ENCODE measurements at places on chromosomes 11 and 22. TPM values are rescaled to one million over a fixed set of nuclear protein-coding genes. Genes with fewer than 3 reads are reported as not detected.
A peak's percentile ranks its signal among the peaks of the same experiment; 100 is the strongest.

The DAGLA gene
- 31.4 TPM for total RNA-seq

The UFD1 gene
- total RNA-seq: 42.7 TPM

DNA sequence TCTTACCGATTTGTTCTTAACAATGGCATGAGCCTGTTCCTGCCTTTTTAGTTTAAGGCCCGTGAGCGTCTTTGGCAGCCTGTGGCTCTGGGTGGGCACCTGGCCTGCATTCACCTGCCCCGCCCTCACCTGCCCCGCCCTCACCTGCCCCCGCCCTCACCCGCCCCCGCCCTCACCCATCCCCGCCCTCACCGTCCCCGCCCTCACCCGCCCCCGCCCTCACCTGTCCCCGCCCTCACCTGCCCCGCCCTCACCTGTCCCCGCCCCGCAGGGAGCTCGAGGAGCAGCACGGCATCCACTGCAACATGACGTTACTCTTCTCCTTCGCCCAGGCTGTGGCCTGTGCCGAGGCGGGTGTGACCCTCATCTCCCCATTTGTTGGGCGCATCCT lies 14.2 kb downstream of the GATD1 start:
- peaks cover 3% of the 10 kb centered on the region for H3K4me1 ChIP-seq
- H3K27ac ChIP-seq: peak overlapping the region; percentile 52
- no peaks in the 10 kb centered on the region for H3K36me3 ChIP-seq
- no peaks in the 10 kb centered on the region for H3K27me3 ChIP-seq
- DNase-seq: peak; percentile 72

The TSSK2 gene
- total RNA-seq: not detected

The POU2AF2 gene
- 4.4 TPM for total RNA-seq

- peaks cover 21% of the 10 kb centered on the region for H3K4me1 ChIP-seq
- H3K4me3 ChIP-seq: no peak overlapping the region
- H3K27me3 ChIP-seq: no peaks in the 10 kb centered on the region
Observed at GRCh38 chr22:38733329-38733723, 22.5 kb downstream of the SUN2 start.

- H3K27me3 ChIP-seq: no peaks in the 10 kb centered on the region
- H3K36me3 ChIP-seq: no peaks in the 10 kb centered on the region
- DNase-seq: no peak
- H3K27ac ChIP-seq: no peak overlapping the region
- H3K4me1 ChIP-seq: no peaks in the 10 kb centered on the region
Observed at GRCh38 chr11:99432677-99433076, 411.9 kb downstream of the CNTN5 start.

- H3K4me3 ChIP-seq: no peak overlapping the region
- no peaks in the 10 kb centered on the region for H3K36me3 ChIP-seq
- H3K4me1 ChIP-seq: no peaks in the 10 kb centered on the region
- no peak for DNase-seq
- H3K27me3 ChIP-seq: no peaks in the 10 kb centered on the region
- H3K27ac ChIP-seq: no peak overlapping the region
Observed at GRCh38 chr11:103436131-103436770, 327.0 kb downstream of the DYNC2H1 start.

The C22orf42 gene
- not detected for total RNA-seq

The RIMBP3B gene
- not detected for total RNA-seq

GRCh38 chr11:11568651-11569229 lies 53.1 kb downstream of the GALNT18 start:
- DNase-seq: no peak
- no peak overlapping the region for H3K4me3 ChIP-seq
- H3K36me3 ChIP-seq: no peaks in the 10 kb centered on the region
- H3K4me1 ChIP-seq: peaks cover 2% of the 10 kb centered on the region

The LRRC56 gene
- 2.3 TPM for total RNA-seq

DNA sequence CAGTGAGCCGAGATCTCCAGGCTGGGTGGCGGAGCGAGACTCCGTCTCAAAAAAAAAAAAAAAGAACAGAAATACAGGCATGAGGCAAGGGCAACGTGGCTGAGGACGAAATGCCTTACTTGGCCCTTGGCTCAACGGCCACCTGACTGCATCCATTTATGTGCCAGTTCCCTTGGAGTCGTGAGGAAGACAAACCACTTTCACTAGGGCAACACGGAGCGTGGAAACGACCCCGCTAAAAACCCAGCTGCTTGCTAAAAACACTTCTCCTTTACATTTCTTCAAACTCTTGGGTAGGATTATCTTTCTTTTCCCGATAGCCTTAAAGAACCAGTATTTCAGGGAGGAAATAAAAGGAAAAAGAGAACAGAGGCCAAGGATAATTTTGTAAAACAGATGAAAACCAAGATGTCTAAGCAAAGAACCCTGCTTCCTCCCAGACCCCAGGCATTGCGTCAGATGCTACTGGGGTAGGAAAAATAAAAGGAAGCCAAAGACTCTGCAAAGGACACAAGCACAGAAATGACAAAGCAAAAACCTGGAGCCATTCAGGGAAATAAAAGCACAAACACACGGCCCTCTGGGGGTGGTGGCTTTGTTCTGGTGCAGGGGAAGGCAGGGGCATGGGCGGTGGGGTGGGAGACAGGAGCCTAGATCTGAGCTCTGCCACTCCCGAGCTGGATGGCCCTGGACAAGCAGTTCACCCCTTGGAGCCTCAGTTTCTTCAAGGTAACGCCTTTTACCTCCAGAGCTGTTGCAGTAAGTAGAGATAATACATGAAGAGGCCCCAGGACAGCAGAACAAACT lies 37.0 kb downstream of the PC start:
- H3K4me1 ChIP-seq: no peaks in the 10 kb centered on the region
- no peaks in the 10 kb centered on the region for H3K27me3 ChIP-seq
- no peak overlapping the region for H3K4me3 ChIP-seq
- no peak overlapping the region for H3K27ac ChIP-seq
- no peaks in the 10 kb centered on the region for H3K36me3 ChIP-seq

The CCDC81 gene
- total RNA-seq: not detected

DNA sequence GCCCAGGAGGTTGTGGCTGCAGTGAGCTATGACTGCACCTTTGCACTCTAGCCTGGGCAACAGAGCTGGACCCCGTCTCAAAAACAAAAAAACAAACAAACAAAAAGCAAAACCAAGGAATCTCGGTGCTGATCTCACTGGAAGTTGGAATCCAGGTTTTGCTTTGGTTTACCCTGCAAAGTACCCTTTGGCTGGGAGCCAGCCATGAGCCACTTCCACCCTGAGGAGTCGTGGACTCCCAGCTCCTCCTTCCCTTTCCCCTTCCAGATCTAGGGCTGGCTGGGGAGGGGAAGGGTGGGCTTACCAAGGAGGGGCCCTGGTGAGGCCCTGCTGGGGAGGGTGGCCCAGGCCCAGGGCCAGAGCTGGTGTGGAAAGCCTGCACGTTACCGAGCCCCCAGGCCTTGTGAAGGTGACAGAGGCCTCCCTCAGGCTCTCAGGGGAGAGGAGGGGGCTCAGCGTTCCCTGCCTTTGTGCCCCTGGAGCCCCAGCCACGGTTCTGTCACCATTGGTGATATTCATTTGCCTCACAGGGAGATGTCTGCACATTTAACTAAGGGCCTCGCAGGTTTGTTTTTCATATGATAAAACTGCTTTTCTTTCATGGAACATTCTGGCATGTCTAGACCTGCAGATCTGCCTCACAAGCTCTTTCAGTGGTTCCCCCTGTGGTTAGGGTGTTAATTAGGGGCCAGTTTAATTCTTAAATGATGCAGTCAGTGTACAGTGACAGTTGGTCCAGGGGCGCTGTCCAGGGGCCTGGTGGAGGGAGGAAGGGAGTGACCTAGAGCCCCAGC lies 29.0 kb downstream of the FBLN1 start:
- no peaks in the 10 kb centered on the region for H3K27me3 ChIP-seq
- H3K4me1 ChIP-seq: peaks cover 16% of the 10 kb centered on the region
- H3K27ac ChIP-seq: no peak overlapping the region
- DNase-seq: no peak
- H3K4me3 ChIP-seq: no peak overlapping the region
- H3K36me3 ChIP-seq: no peaks in the 10 kb centered on the region

- no peaks in the 10 kb centered on the region for H3K4me1 ChIP-seq
- DNase-seq: no peak
- H3K27me3 ChIP-seq: peaks cover 8% of the 10 kb centered on the region
- H3K4me3 ChIP-seq: no peak overlapping the region
Observed at GRCh38 chr22:23357053-23357452, 176.7 kb downstream of the BCR start.

The ZFTA gene
- total RNA-seq: 11.0 TPM

GRCh38 chr22:50182176-50183081 lies 3.3 kb upstream of the TRABD start:
- H3K4me3 ChIP-seq: no peak overlapping the region
- H3K36me3 ChIP-seq: no peaks in the 10 kb centered on the region
- H3K4me1 ChIP-seq: peaks cover 16% of the 10 kb centered on the region
- peaks cover 18% of the 10 kb centered on the region for H3K27me3 ChIP-seq
- no peak overlapping the region for H3K27ac ChIP-seq
- peak; percentile 66 for DNase-seq

The C11orf16 gene
- not detected for total RNA-seq

DNA sequence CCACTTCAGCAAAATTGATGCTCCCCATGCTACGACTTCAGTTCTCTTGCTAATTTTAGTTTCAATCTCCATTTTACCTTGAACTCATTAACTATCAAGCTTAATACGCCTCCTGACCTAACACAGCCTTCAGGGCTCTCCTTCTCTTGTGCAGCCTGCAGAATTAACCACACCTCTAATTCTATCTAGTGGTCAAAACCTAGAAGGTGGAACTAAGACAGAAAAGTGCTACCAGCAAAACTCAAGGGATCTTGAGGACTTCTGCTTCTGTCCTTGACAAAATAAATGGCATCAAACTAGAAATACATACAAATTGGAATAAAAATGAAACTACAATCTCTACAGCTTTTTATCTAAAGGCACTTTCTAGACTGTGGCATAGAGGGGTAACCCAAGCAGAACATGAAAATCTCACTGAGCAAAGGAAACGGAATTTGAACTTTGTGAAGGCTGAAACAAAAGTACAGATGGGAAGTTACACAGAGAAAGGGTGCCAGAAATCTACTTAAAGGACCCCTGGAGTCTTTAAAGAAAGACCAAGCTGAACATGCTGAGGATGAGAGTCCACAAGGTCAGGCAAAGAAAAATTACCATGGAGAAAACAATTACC lies 10.7 kb downstream of the CWF19L2 start:
- no peaks in the 10 kb centered on the region for H3K36me3 ChIP-seq
- H3K4me1 ChIP-seq: no peaks in the 10 kb centered on the region
- H3K4me3 ChIP-seq: no peak overlapping the region
- H3K27ac ChIP-seq: no peak overlapping the region
- DNase-seq: no peak

DNA sequence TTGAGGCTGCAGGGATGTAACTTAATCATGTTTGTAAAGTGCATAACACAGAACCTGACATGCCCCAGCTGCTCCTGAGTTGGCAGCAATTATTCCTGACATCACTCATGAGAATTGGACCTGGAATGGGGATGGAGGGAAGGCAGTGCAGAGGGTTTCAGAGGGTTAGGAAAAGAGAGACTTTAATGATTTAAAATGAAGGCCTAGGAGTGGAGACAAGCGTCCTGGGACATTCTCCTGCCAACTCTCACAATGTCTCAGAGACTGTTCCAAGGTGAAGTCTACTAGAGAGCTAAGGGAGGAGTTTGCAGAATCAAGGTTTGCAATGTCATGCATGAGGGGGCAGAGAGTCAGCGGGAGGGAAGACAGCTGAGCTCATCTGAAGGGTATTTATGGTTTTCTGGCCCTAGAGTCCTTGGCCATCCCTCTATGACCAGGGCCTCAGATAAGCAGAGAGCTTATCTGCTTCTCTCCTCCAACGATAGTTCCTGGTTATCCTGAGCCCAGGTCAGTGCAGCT lies 36.9 kb downstream of the GGTLC2 start:
- no peak overlapping the region for H3K4me3 ChIP-seq
- peaks cover 11% of the 10 kb centered on the region for H3K4me1 ChIP-seq
- no peaks in the 10 kb centered on the region for H3K27me3 ChIP-seq
- DNase-seq: no peak

- H3K27me3 ChIP-seq: no peaks in the 10 kb centered on the region
- H3K4me3 ChIP-seq: no peak overlapping the region
- no peaks in the 10 kb centered on the region for H3K36me3 ChIP-seq
- DNase-seq: no peak
Observed at GRCh38 chr22:26597480-26597879, 7.5 kb upstream of the TPST2 start.

DNA sequence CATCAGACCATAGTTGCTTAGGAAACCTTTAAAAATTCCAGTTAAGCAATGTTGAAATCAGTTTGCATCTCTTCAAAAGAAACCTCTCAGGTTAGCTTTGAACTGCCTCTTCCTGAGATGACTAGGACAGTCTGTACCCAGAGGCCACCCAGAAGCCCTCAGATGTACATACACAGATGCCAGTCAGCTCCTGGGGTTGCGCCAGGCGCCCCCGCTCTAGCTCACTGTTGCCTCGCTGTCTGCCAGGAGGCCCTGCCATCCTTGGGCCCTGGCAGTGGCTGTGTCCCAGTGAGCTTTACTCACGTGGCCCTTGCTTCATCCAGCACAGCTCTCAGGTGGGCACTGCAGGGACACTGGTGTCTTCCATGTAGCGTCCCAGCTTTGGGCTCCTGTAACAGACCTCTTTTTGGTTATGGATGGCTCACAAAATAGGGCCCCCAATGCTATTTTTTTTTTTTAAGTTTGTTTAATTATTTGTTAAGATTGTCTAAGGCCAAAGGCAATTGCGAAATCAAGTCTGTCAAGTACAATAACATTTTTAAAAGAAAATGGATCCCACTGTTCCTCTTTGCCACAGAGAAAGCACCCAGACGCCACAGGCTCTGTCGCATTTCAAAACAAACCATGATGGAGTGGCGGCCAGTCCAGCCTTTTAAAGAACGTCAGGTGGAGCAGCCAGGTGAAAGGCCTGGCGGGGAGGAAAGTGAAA lies 73.4 kb downstream of the NCAPD3 start:
- DNase-seq: peak; percentile 17
- H3K36me3 ChIP-seq: peaks cover 11% of the 10 kb centered on the region
- no peak overlapping the region for H3K4me3 ChIP-seq
- no peak overlapping the region for H3K27ac ChIP-seq

Measured in transverse colon (tissue), 4 donors.